ENCODE measurements at places on chromosomes 2 and 18.

- DNase-seq = no peak
Observed at GRCh38 chr2:12884713-12885282, 168.1 kb downstream of the TRIB2 start.

DNA sequence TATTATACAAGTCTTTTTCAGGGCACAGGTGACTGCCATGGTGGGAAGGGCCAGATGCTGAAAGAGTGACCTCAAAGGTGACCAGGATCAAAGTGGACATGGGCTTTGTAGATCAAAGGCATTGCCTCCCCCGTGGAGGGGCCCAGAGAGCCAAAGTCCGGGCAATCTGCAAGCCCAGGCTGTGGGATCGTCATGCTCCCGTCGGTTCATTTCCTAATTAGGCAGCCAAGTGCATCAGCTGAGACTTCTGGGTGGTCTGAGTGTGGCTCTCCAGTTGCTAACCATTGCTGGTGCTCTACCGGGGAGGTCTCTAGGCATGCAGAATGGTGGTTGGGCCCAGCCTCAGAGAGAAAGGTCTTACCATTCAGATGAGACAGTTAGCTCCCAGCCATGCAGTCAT lies 61.6 kb downstream of the TRIB2 start:
- DNase-seq = no peak

DNA sequence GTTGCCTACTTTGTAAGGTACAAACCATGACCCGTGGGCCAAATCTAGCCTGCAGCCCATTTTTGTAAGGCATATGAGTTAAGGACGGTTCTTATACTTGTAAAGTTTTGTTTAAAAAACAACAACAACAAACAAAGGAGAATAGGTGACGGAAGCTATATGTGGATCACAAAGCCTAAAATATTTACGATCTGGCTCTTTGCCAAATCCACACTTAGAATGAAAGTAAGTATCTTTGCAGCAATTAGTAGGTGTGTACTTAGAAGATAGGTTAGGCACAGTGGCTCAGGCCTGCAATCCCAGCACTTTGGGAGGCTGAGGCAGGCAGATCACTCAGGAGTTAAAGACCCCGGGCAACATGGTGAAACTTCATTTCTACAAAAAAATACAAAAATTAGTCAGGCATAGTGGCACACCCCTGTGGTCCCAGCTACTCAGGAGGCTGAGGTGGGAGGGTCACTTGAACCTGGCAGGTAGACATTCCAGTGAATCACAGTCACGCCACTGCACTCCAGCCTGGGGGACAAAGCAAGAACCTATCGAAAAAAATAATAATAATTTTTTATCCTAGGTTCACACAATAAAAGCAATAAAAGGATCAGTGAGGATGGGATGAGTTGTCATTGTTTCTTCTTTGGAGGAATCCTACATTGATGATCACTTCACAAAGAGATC lies 57.8 kb upstream of the CTAGE1 start:
- no peak for DNase-seq

DNA sequence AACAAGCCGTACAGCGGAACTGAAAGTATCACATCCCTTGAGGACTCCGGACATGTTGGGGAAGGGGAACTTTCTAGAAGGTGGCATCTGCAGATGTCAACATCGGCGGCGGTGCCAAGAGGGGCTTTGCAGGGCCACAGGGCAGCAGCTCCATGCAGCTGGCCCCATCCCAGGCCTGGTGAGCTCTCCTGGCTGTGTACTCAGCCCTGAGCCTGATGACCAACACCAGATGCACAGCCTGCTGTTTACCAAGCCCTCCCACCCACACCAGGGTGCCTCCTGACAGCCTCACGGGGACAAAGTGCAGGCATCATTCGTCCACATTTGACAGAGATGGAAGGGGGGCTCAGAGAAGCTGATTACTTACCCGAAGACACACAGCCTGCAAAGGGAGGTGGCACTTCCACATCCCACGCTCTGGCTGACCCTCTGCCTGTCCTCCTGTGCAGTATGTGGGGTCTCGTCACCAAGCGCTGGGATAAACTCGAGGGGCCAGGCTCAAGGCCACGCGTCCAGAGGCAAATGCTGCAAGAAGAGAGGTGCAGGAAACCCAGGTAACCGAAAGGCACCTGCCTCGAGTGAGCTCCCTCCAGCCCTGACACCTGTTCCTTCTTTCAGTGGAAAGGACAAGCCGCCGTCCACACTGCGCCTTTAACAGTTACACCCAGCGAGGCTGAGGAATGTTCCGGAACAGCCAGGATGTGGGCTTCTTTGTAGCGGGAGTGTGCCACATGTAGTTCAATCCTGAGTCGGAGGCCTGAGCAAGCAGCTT lies 69.0 kb upstream of the ASAP2 start:
- no peak for DNase-seq

DNA sequence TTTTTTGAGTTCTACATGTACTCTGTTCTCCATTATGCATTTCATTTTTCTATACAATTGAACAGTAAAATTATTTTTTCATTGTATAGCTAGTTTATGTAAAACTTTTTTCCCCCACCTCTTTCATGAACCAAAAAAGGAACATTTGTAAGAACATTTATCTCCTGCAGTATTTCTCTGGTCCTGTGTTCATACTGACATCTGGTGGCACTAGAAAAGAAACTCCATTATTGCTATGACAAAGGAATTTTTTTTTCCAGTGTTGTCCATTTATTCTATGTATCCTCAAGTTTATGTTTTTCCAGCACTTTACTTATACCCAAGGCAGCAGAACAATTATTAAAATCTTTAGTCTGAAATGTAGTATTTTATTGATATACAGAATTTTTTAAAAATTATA lies 27.4 kb upstream of the CHAC2 start:
- no peak for DNase-seq

GRCh38 chr2:96909611-96910021 lies 39.7 kb upstream of the SEMA4C start:
- no peak for DNase-seq

DNA sequence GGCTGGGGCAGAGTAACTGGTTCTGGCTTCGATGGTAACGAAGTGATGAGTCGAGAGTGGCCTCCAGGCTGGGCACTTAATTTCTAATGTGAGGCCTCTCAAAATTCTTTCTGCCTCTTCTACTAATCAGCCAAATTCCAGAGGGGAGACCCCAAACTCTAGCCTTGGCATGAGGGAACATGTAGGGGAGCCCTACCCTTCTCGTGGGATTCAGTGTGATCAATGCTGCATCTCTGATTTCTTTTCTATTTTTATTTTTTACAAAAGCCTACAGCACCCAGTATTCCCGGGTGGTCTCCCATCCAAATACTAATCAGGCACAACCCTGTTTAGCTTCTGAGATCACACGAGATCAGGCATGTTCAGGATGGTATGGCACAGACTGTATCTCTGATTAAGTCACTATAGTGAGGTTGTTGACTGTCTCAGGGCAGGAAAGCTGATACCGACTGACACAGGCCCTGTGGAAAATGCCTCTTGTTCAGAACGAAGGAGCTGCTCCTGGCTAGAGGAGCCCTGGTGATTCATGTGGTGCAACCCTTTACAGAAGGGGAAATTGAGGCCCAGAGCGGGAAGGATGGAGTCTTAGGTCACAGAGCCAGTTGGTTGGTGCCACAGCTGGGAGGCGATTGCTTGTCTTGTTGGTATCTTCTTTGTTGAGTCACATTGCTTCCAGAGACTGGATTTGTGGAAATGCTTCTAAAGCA lies 126.3 kb upstream of the HS6ST1 start:
- no peak for DNase-seq

GRCh38 chr18:26689226-26689879 lies 141.0 kb upstream of the KCTD1 start:
- DNase-seq = no peak

DNA sequence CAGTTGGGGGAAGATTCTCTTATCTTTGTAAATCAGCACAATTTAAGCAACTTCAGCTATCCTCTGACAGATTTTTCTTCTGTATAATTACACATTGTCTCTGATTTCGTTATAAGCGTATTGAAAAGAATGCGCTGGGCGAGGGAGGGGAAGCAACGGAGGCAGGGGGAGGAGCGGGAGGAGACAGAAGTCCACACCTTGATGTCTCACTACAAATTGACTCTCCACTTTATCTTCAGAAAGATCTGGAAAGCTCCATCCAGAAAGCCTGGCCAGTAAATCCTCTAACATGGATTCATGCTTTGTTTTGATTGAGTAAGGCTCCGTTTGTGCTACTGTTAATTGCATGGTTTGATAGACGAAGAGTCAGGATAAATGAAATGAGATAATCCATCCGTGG lies 76.6 kb downstream of the SMIM21 start:
- DNase-seq = no peak

GRCh38 chr2:56806924-56807323 lies 623.1 kb downstream of the CCDC85A start:
- no peak for DNase-seq

- no peak for DNase-seq
Observed at GRCh38 chr2:42368817-42369531, 8.0 kb upstream of the COX7A2L start.

- no peak for DNase-seq
Observed at GRCh38 chr2:201668402-201668910, 25.2 kb upstream of the TMEM237 start.

DNA sequence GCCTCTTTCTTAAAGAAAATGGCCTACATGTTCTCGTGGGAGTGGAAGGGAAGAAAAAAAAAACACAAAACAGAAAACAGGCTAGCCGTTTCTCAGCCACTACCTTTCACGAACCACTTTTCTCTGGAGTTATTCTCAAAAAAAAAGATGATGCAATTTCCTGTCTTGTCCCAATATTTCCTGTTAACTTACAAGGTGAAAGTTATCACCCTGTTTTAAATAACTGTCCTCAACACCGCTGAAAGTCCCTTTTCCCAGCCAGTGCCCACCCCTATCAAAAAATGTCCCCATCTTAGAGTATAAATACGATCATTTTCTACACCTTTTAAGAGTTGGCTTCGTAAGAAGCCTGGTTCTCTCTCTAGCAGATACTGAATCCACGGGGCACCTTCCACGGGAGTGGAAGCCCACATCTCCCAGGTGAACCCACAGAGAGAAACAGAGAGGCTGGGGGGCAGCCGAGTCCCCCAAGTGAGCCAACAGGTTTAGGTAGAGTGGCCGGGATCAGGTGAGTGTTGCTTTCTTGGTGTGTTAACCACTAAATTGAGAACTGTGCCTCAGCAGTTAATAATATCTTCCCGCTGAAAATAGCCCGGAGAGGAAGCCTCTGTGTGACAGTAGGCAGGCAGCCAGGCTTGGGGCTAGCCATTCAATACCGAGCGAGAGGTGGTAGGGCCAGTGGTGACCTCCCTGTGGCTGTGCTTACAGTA lies 15.9 kb downstream of the SMAD7 start:
- no peak for DNase-seq

DNA sequence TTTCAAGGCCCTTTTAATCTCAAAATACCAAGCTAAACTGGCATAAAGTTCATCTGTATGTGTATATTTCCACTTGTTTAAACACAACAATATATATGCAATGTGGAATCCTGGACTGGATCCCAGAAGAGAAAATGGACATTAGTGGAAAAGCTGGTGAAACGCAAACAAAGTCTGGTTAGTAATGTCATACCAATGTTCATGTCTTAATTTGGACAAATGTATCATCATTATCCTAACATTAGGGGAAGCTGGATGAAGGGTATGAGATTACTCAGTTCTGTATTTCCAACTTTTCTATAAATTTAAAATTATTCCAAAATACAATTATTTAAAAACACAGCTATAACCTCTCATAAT lies 3.8 kb downstream of the SP3 start:
- DNase-seq = no peak

- no peak for DNase-seq
Observed at GRCh38 chr2:163011000-163011399, 172.4 kb upstream of the KCNH7 start.

DNA sequence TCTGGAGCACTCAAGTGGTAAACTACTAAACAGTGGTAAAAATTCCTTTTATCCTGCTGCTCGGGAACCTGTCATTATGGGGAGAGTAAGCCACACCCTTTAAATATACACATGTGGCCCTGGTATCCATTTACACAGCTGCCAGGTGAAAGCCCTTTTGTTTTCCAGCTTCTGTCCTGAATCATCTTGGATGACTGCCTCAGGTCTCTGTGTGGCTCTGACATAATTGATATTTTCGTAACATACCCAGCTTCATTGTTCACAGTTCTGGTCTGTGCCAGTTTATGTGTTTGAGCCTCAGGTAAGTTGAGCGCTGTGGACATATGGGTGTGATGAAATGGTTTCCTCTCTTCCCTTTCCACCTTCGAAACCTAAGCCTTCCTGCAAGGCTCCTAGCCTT lies 15.7 kb upstream of the TTC39C start:
- no peak for DNase-seq

GRCh38 chr18:30439174-30439573 lies 603.4 kb downstream of the DSC3 start:
- DNase-seq = no peak

- no peak for DNase-seq
Observed at GRCh38 chr18:48871391-48872166, 79.2 kb downstream of the SMAD7 start.

DNA sequence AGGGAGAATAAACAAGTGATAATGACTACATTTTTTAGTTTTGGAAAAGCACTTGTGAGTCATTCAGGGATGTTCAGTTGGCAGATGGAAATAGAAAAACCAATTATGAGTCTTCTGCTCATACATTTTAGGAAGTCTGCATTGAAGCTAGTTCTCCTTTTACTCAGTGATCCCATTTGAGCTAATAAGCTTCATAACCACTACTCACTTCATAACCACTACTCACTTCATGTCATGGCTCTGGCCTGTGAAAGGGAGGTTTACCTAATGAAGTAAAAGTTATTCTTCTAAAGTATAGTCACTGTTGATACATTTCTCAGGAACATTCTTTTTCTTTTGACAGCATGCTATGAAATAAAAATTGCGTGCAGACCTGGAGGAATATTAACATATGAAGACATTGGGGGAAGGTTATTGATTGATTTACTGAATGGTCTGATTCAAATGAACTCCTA lies 948.7 kb downstream of the TSN start:
- DNase-seq = no peak

DNA sequence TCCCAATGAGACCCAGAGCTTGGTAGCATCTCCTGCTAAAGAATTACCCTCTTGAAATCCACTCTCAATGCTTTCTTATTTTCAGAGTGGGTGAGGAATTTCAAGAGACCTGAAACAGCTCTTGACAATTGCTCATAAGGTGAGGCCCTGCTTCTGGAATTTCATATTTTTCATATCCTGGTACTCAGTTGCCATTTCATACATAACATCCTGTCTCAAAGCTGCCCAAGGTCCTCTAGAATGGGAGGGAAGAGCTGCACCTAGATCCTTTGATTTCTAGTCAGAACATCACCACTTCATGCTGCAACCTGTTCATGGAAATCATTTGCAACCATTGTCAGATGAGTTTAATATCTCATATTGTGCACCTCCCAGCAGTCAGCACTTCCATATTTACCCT lies 404.8 kb upstream of the GALNT5 start:
- no peak for DNase-seq

DNA sequence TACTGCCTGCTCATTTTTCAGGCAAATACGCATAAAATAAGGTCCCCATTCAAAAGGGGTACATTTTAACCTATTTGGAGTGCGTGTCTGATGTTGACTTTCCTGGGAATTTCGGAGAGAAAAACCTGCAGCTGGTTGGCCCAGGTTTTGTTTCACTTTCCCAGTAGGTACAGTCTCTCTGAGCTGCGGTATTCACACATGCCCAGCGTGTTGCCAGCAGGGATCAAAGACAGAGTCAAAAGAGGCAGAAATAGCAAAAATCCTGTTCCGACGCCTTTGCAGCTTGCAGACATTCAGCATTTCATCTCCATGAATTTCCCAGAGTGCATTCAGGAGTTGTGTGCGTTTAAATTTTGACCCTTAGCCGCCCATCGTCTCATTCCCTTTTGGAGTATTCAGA lies 855.4 kb upstream of the CELF4 start:
- DNase-seq = no peak

Measured in stimulated activated CD8-positive, alpha-beta memory T cell treated with anti-CD3 and anti-CD28 coated beads, Interleukin-4, amount 100 ng/mL, for 1 hour (primary cell).